ENCODE measurements at places on chromosomes 1 and 21.
A peak's percentile ranks its signal among the peaks of the same experiment; 100 is the strongest.

GRCh38 chr1:222074317-222074716, 332.4 kb upstream of the DUSP10 start:
- DNase-seq: no peak

DNA sequence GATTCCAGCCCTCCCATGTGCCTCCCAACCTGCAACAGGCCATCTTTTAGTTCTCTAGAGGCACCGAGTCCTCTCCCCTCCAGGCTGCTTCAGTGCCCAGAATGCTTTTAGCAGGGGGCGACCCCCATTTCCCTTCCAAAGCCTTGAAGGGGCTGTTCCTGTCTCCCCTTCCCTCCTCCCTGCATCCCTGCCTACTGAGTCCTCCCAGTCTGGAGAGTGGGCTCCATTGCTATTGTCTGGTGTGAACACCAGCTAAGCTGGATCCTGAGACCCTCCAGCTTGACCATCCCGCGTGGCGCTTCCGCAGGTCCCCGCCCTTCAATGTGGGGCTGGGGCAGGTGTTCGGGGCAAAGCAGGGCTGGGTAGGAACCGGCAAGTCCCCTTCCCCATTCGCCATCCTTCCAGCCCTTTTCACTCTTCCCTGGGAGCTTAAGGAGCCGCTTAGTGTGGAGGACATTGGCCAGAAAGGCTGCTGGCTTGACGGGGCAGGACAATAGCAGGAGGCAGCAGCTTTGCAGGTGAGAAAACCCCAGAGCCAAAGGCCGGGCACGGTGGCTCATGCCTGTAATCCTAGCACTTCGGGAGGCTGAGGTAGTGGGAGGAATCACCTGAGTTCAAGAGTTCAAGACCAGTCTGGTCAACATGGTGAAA, 32.2 kb downstream of the PADI6 start:
- no peak for DNase-seq

DNA sequence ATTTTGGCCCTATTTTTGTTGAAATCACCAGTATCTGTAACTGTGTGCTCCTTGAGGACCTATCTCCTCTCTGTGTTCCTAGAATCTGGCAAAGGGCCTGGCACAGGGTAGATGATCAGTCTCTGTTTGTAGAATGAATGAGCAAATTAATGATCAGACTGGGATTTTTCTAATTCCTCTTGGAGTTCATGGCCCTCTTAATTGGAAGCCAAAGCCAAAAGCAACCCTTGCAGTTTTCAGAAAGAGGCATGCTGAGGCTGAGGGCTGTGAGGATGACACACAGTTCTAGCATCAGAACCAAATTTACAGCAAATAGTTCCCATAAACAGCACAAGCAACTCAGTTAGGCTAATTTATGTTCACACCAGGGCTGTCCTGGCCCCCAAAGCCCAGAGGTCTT, 111.1 kb upstream of the BEND5 start:
- DNase-seq: no peak

DNA sequence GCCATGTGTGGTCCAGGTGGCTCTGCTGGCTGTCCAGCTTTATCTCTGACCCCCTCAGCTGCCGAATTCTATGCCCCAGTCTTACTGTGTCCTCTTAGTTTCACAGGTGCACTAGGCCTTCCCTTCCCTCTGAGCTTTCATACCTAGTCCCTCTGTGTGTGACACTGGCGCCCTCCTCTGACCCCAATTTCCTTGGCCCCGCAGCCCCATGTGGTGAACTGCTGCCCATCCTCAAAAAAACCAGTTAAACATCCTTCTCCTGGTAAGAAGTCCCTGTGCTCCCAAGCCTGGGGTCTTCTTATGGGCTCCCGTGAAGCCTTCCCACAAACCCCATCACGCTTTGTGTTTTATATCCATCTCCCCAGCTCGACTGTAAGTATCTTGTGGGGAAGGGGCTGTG, 93.9 kb upstream of the TSPAN2 start:
- no peak for DNase-seq

GRCh38 chr1:56867491-56867890, 12.9 kb downstream of the C8A start:
- DNase-seq: no peak

GRCh38 chr1:115501476-115501875, 140.3 kb upstream of the VANGL1 start:
- no peak for DNase-seq

DNA sequence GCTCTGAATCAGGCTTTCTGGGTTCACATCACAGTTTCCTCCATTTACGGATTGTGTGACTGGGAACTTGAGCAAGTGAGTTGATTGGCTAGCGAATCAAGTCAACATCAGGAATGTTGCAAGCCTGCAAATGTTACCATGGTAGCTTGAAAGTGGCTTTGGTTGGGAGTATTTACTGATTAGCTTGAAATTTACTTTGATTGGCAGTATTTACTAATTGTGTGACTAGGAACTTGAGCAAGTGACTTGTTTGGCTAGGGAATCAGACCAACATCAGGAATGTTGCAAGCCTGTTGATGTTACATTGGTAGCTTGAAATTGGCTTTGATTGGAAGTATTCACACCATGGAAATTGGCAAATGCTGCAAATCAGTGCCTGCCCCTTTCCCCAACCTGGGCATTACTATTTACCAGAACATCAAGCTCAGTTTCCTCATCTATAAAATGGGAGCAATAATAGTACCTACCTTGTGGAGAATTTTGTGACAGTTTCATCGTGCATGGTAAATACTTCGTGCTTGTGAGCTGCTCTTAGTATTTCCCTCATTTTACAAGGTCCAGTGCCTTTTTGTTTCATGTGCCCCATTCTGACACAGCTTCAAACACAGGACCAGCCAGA, 23.1 kb upstream of the B3GALNT2 start:
- DNase-seq: no peak

DNA sequence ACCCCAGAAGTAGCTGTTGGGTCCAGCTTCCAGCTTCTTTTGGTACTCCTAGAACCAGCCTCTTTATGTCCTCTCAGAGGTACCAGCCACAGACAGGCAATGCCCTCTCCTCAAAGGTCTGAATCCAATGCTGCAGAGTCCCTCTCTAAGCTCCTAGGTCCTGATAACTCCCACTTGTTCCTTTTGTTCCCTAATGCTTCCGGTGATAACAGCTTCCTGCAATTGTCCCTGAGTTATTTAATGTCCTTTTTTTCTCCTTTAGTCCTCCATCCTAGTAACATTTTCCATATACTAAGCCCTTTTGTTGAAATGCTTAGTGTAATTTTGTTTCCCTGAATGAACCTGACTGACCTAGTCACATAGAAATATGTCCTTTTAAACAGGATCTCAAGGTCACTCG, 201.7 kb upstream of the BEND5 start:
- no peak for DNase-seq

DNA sequence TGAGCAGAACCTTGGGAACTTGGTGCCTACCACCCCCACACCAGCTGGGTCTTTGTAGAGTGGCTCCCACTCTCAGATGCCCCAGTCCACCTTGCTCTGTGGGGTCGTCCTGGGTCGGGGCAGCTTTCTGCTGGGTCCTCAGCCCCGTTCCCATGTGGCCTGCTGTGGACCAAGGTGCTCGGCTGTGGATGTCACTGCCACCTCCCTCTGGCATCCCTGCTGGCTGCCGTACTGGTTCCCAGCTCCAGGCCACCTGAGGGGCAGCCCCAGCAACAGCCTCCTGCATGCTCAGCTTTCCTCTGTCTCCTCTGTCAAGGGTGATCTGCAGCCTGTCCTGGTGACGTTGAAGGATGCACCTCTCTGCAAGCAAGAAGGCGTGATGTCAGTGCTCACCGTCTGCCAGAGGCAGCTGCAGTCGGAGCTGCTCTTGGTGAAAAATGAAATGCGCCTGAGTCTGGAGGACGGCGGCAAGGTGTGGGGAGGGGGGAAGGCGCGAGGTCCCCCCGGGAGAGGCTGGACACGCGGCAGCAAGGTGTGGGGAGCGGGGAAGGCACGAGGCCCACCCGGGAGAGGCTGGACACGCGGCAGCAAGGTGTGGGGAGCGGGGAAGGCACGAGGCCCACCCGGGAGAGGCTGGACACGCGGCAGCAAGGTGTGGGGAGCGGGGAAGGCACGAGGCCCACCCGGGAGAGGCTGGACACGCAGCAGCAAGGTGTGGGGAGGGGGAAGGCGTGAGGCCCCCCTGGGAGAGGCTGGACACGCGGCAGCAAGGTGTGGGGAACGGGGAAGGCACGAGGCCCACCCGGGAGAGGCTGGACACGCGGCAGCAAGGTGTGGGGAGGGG, 45.9 kb upstream of the DIP2A start:
- DNase-seq: no peak

- DNase-seq: no peak
Observed at GRCh38 chr21:37534431-37534830, 167.9 kb downstream of the DYRK1A start.

DNA sequence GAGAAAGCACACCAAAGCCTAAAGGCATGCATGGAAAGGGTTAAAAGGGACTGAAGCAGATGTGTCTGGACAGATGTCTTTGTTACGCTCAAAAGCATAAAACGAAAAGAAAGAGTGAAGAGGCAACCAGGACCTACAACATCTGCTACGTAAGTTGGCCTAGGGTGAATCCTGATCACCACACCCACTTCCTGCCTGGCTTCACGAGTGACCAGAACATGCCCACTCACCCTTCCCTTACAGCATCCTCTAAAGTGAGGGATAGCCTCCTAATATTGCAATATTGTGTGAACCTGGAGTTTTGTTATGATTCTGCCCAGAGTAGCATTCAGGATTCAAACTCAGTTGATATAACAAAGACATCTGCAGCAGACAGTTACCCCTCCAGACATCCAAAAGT, 10.6 kb upstream of the OLIG2 start:
- DNase-seq: no peak

- DNase-seq: peak; percentile 70
Observed at GRCh38 chr1:151472856-151473731, 13.8 kb upstream of the POGZ start.

- no peak for DNase-seq
Observed at GRCh38 chr1:180204231-180204630, 25.8 kb upstream of the LHX4 start.

DNA sequence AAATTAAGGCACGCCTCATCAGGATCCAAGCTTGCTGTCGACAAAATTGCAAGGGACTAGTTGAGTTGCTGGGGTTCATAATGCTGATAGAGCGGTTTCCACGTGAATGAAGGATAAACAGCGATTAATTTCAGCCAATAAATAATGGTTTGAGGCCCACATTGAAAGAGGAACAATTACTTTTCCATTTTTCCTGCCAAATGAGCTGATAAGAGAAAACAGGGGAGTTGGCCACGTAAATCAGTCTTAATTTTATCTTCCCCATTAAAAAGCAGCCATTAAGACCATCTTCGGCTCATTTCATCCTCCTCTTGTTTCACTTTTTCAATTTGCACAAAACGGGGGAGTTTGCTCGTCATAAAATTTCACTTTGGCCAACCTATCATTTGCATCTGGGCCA, 235.5 kb upstream of the RRP15 start:
- DNase-seq: no peak

DNA sequence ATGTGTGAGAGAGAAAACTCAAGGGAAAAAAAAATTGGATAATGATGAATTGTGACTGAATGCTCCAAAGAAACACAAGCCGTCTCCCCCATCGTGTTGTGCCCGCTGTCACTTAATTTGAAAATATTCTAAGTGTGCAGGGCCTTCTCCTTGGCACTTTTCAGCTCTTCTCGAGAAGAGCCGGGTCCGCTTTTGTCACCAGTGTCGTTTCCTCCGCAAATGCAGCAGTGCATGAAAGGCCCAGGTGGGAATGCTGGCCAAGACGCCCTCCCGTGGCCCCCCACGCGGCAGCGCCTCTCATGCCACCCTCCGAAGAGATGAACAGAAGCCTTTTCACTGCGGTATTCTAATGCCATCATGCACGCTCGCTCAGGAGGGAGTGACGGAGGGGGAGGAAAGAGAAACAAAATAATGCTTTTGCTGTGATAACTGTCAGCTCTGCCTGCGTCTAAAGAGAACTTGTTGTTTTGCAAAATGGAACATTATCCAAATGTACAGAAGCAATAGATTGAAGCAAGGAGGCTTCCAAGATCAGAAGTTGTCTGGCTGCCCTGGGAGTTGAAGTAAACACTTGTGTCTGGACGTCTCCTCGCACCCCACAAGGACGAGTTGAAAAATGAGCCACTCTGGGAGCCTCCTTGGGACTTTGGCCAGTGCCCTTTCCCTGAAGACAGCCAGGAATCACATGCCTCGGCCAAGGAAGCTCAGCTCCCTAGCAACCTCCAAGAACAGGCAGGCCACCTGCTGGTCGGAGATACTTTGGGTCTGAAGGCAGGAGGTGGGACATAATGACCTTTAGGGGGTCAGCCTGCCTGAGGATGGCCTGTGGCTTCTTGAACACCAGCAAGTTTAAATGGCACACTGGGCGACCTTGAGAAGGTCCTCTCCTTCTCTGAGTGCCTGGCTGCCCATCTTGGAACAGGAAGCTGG, 166.1 kb upstream of the ZC3H12A start:
- no peak for DNase-seq

DNA sequence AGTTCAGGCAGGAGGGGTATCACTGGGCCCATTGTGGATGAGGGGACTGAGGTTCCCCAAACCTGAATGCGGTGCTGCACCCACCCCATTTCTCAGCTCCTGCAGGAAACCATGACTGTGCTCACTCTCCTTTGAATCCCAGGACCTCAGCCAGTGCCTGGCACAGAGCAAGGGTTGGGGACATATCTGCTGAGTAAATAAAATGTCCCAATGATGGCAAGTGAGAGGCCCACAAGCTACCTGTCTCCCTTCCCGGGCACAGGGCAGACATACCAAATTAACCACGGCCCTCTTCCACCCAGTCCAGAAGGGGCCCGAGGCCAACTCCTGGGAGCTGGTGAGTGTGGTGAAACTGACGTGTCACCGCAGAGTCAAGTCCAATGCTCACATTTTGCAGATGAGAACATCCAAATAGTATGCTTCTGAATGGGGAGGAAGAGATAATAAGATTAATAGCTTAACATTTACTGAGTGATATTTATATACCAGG, 97.6 kb downstream of the EPHB2 start:
- no peak for DNase-seq

DNA sequence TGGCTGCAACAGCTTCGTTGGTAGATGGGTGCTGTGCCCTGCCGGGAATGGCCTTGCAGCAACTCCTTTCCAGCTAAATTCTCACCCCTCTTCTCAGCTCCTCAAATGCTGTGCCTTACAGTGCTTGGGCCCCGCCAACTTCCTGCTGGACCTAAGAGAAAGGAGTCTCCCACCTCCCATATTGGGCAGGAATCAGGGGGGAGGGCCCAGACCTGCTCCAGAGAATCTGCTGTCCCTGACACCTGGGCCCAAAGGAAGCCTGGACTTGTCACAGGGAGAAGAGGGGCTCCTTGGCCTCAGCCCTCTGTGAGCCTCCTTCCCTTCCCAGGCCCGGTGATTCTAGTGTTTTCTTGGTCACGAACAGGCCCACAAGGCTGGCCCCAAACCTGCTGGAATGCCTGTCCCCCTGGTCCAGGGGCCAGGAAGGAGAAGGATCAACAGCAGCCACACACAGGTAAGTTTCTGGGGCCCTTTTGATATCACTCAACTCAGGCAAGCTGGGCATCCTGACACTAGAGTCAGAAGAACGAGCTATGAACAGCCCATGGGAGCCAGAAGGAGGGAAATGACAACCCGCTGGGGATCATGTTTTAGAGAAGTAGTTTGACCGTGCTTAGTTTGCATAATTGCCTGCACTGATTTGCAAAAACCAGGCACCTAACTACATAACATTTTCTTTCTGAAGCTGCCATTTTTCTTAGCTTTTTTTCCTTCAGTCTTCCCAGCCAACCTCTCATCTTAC, 86.2 kb downstream of the CD247 start:
- DNase-seq: no peak

Measured in ascending aorta (tissue), 2 donors.